Effector CD8-positive, alpha-beta T cell (primary cell): ENCODE measurements at places on chromosomes 4 and X.

GRCh38 chr4:171025776-171026175, 787.4 kb upstream of the GALNTL6 start:
- DNase-seq, result no peak

DNA sequence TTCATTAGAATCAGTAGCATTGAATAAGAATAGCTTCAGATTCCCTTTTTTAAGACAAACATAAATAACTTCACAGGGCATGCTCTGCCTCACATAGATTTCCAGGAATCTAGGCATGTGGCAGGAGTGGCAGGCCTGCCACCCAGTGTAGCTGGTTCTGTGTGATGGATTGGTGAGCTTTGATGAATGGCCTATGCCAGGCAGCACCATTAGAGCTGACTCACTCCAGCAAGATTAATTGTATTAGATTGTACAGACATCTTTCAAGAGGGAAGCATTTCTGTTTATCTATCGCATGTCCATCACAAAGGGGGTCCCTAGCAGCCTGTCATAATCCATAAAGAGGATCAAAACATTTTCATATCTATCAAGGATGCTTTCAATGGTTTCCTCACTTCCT, 71.9 kb downstream of the NAA11 start:
- DNase-seq, result no peak

GRCh38 chrX:48626401-48627298, 29.4 kb downstream of the WDR13 start:
- DNase-seq, result no peak

GRCh38 chr4:92357966-92358365, 54.2 kb downstream of the GRID2 start:
- DNase-seq, result no peak

GRCh38 chr4:25347971-25348370, 29.1 kb upstream of the ANAPC4 start:
- no peak for DNase-seq

DNA sequence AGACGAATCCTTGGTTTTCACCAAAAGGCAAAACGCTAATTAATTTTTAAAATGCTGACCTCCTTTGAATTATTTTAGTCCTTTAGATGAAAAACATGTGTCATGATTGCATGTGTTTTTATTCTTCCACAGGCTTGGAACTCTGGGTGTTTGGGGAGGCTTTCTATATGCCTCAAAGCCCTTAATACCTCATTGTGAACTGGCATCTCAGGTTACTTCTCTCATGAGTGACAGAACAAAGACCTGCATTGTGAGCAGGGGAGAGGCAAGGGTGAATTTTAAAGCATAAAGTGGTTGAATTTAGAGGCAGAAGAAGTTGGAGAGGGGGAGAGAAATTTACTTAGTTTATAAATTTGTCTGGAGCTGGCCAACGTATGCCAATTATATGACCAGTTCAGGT, 119.5 kb downstream of the ARSF start:
- no peak for DNase-seq

GRCh38 chr4:145773581-145774234, 93.8 kb downstream of the C4orf51 start:
- no peak for DNase-seq

GRCh38 chr4:72352711-72353110, 216.3 kb downstream of the ADAMTS3 start:
- no peak for DNase-seq

- no peak for DNase-seq
Measured at GRCh38 chr4:3409571-3410091, 32.1 kb upstream of the HGFAC start.

DNA sequence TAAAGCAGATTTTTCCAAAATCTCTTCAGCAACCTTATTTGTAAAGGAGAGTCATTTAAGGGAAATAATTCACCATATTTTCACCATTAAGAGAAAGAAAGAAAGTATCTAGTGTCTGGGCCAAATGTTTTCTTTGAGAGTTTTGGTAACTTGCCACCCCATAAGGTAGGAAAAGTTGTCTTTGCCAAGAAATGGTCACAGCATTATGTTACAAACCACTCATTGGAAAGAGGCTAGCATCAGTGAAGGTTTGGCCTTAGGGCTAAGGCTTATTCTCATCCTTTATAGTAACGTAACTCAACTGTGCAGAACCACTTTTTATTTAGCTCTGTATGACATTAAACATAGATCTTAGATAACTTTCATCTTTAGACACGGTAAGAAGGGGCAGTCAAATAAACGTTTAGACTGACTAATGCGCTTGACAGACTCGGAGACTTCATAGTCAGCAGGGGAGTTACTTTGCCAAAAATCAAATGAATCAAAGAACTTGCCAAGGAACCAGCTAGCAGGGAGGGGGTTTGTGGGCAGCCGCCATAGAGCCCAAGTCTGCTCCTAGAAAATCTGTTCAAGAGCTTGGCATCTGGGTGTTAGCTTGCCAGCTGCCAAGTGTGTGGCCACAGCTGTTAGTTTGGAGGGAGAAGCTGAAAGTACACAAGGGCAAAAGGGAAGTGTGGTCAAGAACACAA, 182.8 kb upstream of the GRID2 start:
- no peak for DNase-seq

DNA sequence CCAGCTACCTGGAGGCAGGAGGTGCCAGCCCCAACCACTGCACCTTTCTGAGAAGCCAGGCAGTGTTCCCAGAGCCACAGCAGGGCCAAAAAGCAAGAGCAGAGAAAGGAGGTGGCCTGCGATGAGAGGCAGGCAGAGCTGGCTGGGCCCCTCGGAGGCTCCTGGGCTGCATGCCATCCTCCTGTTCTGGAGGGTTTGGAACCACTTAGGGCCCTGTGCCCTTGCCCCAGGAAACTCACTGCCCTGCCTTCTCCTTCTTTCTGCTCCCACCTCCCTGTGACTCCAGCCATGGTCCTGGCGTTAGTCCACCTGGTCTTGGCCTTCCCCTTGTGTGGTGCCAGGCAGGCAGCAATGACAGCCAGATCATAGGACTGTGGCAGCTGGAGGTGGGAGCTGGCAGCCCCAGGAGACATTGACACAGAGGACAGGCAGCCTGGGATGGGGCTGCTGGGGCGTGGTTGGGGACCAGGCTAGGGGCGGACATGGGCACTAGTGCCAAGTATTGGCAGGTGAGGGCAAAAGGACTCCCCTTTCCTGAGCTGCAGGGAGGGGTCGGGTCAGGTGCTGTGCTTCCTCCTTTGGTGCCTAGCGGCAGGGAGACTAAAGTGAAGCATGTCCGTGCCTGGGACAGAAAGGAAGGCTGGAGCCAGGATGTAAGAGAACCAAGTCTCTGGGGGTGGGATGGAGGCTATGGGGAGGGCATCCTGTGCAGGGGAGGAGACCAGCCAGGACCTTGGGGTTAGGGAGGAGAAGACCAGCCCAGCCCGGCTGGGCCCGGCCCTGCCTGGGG, 1.4 kb downstream of the APLN start:
- no peak for DNase-seq

DNA sequence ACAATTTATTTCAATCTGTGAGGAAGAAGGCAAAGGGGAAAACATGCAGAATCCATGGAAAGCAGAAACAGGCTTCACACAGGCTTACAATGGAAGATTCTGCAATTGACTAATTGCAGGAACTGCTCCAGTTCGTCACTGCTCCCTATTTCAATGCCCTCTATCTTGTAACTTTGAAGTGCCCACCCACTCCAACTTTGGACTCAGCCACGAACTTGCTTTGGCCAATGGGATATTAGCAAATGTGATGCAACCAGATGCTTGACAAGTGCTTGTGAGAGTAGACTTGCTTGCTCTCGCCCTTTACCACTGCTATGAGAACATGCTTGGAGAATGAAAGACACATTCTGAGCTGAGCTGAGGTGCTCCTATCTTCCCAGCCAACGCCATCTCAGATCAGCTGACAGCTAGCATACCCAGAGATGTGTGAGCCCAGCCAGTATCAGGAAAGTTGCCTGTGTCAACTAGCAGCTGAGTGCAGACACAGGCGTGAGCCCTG, 105.7 kb upstream of the PTCHD1 start:
- no peak for DNase-seq

DNA sequence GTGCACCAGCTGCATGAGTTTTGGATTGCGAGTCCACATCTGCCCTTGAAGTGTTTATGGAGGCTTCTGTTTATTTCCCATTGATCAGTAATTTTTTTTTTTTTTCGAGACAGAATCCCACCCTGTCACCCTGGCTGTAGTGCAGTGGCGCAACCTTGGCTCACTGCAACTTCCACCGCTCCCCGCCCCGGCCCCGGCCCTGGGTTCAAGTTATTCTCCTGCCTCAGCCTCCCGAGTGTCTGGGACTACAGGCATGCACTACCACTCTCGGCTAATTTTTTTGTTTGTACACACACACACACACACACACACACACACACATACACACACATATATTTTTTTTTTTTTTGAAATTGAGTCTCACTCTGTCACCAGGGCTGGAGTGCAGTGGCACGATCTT, 46.1 kb downstream of the SMAD1 start:
- no peak for DNase-seq

GRCh38 chr4:102439812-102440211, 61.3 kb upstream of the NFKB1 start:
- DNase-seq, result no peak

GRCh38 chr4:109749388-109750082, 19.7 kb upstream of the PLA2G12A start:
- no peak for DNase-seq

GRCh38 chrX:134406356-134407064, 53.5 kb upstream of the HPRT1 start:
- no peak for DNase-seq

GRCh38 chrX:44400588-44400987, 57.1 kb upstream of the EFHC2 start:
- no peak for DNase-seq

DNA sequence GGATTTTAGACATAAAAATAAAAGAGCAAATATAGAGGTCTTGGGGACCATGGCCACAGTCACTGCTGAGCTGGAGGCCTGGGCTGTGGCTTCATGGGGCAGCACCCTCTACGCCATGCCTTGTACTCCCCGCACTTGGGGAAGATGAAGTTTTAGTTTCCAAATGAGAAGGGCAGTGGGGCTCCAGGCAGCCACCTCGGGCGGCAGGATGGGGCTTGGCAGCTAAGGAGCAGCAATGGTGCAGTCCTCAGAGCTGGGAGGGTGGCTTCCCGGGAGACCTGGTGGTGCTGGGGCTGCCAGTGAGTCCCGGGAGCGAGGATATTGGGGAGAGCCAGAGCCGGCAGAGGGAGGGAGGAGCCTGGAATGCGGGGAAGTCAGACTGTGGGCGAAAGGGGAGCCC, 2.4 kb downstream of the CXCR3 start:
- no peak for DNase-seq

- no peak for DNase-seq
Measured at GRCh38 chr4:33411182-33411581, 2691.0 kb downstream of the PCDH7 start.

DNA sequence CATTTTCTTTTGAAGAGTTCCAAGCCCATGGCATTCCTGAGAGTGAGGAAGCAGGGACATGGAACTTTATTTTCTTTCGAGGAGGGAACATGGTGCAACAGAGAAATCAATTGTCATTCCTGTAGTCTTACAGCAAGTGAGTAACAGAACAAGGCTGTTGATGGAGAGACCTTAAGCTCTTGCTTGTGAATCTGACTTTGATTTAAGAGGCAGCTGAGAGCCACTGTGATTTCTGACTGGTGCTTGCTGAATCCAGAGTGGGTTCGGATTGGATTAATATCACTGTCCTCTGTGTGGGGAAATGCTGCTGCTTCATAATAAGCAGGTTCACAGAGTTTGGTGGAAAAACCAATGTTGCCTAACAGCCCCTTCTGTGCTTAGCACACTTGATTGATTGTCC, 4.7 kb upstream of the ATP1B4 start:
- no peak for DNase-seq

DNA sequence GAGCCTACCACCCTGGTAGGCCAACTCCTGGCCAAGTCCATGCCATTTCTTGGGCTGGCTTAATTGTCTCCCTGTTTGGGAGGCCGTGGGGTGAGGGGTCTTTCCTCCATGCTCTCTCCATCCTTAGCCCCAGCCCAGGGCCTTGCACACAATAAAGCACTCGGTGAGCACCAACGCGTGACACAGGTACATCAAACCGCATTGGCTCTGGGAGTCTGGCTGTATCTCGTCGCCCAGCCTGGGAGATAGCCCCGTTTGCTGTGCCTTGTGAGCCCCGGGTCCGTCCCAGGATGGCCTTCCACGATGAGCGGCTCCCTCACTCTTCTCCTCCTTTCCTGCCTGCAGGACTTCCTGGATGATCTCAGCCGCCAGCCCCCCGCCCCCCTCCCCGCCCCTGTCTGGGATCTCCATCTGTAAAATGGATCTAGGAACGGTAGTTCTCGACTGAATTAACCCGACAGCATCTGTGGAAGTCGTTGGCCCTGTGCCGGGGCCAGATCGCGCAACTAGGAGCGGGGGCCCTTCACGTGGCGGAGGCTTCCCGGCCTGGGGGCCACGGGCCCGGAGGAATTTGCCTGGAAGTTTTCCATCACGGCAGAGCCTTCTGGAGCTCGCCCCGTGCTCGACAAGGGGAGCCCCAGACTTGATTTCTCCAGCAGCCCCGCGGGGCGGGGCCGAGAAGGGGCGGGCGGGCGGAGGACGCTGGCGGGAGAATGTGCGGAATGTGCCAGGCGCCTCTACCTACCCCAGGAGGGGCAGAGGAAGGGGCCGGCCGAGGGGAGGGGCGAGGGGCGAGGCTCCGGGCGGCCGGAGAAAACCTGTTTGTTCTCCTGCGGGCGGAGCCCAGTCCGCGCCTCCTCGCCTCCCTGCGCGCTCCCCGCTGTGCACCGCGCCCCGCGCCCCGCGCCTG, at the start of gene ZNF185:
Gene ZNF185, plus strand, starts transcription at position 846 of the 910 bp plus-strand sequence. CDS start 16,423 bp downstream, outside the sequence.
- no peak for DNase-seq

- DNase-seq, result no peak
Measured at GRCh38 chr4:165738571-165738970, 134.5 kb upstream of the TLL1 start.

- DNase-seq, result no peak
Measured at GRCh38 chrX:80223982-80224579, 196.2 kb upstream of the TENT5D start.

DNA sequence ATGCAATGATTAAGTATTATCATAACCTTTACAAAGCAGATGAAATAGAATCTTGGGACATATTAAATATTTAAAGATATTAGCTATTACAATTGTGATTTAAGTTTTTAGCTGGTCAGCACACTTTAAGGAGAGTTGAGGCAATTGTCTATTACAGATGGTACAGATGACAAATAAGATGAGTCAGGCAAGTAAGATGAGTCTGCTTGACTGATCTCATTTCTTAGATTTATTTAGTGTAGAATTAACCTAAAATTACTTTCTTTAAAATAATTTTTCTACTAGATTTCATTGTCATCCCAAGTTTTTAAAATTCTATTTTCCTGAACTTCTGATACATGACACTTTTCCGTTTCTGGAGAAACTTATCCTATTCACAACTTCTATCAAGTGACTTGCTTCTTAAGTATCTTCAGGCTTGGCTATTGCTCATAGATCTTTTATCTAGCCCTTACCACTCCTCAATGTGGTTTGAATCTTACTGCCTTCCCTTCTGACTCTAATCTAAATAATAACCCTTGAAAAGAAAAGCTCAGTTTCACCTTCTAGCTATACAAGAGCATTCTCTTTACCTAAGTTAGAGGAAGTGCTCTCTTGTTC, 32.9 kb downstream of the CXCL1 start:
- DNase-seq, result no peak
